ENCODE measurements at places on chromosomes 16 and 17.

- no peak overlapping the region for H3K4me3 ChIP-seq
- peaks cover 33% of the 10 kb centered on the region for H3K27me3 ChIP-seq
- peaks cover 6% of the 10 kb centered on the region for H3K4me1 ChIP-seq
- H3K27ac ChIP-seq = no peak overlapping the region
Measured at GRCh38 chr16:79098907-79099306, 501.6 kb downstream of the MAF start.

GRCh38 chr16:66386629-66387622 lies 20.4 kb downstream of the CDH5 start:
- H3K27ac ChIP-seq = no peak overlapping the region
- no peaks in the 10 kb centered on the region for H3K36me3 ChIP-seq

DNA sequence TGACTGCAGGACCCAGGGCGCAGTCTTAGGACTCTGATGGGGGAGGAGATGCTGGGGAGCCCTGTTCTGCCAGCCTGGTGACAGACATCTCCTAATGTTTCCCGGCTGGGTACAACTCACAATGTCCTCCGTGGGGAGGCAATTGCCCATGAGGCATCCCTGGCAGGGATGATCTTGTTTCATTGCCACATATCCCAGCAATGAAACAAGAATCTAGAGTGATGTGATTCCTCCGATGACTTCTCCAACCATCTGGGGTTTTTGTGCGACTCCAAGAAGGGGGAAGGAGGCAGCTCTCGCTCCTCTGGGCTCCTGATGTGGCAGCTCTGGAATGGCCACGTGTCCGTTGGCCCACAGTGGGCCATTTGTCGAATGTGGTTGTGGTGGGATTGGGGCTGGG lies 255.8 kb downstream of the SEC14L1 start:
- H3K27me3 ChIP-seq = no peaks in the 10 kb centered on the region
- peaks cover 58% of the 10 kb centered on the region for H3K36me3 ChIP-seq
- peaks cover 91% of the 10 kb centered on the region for H3K4me1 ChIP-seq
- no peak for DNase-seq
- H3K27ac ChIP-seq = peak overlapping the region; percentile 26

DNA sequence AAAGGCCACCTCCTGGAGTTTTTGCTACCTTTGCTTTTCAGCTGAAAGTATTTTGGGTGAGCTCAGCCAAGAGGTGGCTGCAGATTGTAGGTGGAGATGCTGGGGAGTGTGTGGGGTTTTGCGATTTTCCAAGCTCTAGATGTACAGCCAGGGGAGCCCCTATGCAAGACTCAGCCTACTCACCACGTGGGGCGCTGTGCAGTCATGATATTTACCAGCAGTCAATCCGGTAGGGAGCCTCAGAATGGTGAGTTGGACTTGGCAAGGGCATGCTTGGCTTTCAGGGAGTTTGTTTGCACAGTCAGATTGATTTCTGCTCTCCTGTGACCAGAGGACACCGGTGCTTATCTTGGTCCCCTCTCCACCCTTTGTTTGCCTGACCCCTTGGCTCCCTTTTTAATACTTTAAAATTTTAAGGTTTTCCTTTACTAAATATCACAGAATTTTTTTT lies 175.3 kb downstream of the UTP18 start:
- no peaks in the 10 kb centered on the region for H3K36me3 ChIP-seq
- peaks cover 19% of the 10 kb centered on the region for H3K4me1 ChIP-seq
- no peak for DNase-seq
- no peaks in the 10 kb centered on the region for H3K27me3 ChIP-seq
- no peak overlapping the region for H3K27ac ChIP-seq

- no peak overlapping the region for H3K4me3 ChIP-seq
- peaks cover 8% of the 10 kb centered on the region for H3K27me3 ChIP-seq
- no peak for DNase-seq
- H3K4me1 ChIP-seq = no peaks in the 10 kb centered on the region
Measured at GRCh38 chr17:5784791-5785190, 200.5 kb upstream of the NLRP1 start.
